ENCODE measurements at places on chromosomes 2 and 18. TPM values are rescaled to one million over a fixed set of nuclear protein-coding genes. Genes with fewer than 3 reads are reported as not detected.

- DNase-seq = no peak
Measured at GRCh38 chr2:37588316-37588777, 83.1 kb downstream of the CDC42EP3 start.

DNA sequence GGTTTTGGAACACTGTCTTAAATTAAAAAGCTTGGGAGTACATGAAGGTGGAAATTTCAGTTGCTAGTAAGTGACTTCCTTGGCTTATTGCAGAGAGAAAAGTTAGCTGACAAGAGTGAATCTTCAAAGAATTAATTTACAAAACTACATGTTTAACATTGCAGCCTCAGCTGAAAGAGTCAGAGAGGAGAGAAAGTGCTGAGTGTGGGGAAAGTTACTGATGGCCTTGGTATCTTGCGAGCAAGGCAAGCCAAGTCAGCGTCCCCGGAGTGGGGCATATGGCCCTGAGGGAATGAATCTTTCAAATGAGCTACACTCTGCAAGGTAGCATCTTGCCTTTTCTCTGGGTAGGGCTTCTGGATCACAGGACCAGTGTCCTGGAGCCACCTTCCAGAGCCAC, 131.3 kb downstream of the LPIN1 start:
- no peak for DNase-seq

DNA sequence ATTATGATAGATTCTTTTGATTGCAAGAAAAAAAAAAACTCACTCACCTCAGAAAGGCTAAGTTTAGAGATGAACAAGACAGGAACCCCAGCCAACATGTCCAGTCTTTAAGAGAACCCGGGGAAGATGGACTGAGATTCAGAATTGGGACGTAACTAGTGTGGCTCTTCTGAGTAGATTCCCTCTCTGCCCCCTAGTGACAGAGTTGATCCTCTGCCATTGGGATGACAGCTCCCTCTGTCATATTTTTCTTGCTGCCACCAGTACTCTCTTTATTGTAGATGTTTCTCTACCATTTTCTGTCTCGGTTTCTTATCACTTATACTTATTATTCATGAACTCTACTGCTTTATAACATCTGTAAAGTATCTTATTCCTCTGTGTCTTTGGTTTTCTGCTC, 77.7 kb downstream of the GULP1 start:
- no peak for DNase-seq

DNA sequence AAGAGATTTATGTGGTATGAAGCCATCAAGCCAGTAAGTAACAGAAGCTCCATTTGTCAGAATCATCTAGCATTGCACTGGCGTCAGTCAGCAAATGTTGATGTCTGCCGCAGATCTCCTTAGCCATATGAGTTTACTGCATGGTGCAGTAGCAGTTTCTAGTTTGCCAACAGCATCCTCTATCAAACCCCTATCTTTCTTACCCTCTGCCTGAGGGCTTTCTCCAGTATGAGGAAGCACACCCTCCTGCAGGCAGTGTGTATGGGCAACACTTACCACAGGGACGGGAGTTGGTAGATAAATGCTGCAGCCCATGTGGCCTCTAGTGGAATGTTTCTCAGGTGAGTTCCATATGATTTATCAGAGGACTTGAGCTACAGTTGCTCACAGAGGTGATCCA, 63.7 kb downstream of the EFEMP1 start:
- no peak for DNase-seq

- no peak for DNase-seq
Measured at GRCh38 chr2:217277646-217278398, 418.0 kb upstream of the TNP1 start.

The DNAJC5G gene
- total RNA-seq = not detected
